LHCN-M2 (cell line): ENCODE measurements at places on chromosomes 7 and 10.
A peak's percentile ranks its signal among the peaks of the same experiment; 100 is the strongest.

DNA sequence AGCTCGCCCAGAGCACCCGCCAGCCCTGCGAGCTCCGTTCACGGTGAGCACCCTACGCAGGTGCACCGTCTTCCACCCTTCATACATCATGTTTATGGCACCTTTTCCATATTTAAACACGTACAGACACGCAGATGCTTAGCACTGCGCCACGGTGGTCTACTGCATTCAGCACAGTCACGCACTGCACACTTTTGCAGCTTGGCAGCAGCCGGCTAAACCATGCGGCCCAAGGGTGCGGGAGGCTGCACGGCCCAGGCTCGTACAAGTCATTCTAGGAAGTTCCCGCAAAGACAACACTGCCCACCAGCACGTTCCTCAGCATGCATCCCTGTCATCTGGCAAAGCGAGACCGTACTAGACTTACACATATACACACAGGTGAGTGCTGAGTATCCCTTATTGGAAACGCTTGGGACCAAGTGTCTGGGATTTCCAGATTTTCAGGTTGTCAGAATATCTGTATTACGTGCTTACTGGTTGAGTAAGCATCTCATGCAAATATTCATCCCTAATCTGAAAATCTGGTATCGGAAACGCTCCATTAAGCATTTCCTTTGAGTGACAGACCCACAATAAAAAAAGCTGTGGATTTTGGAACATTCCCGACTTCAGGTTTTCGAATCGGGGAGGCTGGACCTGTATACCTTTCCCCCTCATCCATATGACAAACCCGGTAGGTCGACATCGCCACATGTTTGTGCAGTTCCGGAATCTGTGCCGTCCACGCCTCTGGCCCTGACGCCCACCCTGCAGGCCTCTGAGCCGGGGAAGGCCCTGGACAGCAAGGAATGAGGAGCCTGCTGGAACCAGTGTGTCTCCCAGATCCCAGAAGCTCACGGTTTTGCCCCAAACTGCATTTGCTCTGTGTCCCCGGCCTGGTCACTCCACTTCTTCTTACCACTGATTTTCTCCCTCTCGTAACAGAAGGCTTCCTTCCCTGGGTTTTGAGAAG, 222.2 kb downstream of the ELFN1 start:
- no peak for DNase-seq

DNA sequence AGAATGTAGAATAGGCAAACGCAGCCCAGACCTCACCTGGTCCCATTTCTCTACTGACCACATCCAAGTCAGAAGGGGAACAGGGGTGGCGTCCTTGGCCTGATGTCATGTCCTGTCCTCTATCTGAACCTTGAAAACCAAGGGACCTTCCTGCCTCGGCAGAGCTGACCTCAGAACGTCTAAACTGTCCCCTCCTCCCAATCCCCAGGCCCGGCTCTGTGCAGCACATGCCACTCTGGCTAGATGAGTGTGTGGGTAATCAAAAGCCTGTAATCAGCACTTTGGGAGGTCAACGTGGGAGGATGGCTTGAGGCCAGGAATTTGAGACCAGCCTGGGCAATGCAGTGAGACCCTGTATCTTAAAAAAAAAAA, 46.5 kb upstream of the ZNF479 start:
- DNase-seq = no peak

- DNase-seq = peak; percentile 100
Measured at GRCh38 chr7:151754142-151754590, 122.7 kb downstream of the PRKAG2 start.

DNA sequence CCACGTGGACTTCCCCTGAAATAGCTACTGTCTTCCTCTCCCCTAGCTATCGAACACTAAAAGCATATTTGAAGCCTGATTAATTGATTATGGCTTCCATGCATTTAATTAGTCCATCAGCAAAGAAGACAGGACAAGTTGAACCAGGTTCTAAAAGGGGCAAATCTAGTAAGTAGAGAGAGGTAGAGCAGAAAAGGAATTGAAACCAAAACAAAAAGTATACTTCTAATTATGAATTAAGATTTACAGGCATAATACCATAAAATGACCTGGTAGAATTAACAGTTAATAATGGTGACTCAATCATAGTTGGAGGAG, 393 bp upstream of the DNAJC1 start:
- no peak for DNase-seq

GRCh38 chr7:36260481-36260880, 107.4 kb downstream of the EEPD1 start:
- no peak for DNase-seq

- DNase-seq = no peak
Measured at GRCh38 chr7:147199868-147200267, 1083.3 kb downstream of the CNTNAP2 start.

- DNase-seq = no peak
Measured at GRCh38 chr7:5754981-5755599, 26.4 kb downstream of the RNF216 start.

DNA sequence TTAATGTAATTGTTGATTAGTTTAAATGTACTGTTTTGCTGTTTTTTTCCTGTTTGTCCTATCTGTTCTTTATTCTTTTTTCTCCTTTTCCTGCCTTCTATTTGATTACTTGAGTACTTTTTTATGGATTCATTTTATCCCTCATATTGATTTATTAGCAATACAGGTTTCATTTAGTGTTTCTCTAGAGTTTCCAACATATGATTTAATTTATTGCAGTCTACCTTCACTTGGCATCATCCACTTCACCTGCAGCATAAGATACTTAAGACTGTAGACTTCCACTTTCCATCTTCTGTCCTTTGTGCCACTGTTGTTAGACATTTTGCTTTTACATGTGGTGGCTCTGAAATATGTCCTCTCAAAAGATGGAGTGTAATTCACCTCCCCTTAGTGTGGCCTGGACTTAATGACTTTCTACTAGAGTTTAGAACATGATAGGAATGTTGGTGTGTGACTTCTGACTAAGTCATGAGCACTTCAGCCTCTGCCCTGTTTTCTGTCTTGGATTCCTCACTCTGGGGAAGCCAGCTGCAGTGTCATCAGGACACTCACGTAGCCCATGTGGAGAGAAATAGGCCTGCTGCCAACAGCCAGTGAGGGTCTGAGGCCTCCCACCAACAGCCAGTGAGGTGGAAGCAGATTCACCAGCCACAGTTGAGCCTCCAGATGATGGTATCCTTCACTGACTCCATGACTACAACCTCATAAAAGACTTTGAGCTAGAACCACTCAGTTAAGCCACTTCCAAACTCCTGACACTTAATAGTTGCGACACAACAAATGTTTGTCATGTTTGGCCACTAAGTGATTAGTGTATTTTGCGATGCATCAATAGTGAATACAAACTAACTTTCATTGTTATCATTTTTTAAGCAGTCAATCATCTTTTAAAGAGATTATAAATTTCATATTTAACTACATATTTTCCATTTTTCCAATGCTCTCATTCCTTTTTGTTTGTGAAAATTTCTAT, 643.5 kb upstream of the DPP6 start:
- DNase-seq = no peak

- no peak for DNase-seq
Measured at GRCh38 chr10:30531751-30532530, 97.6 kb downstream of the LYZL2 start.

- no peak for DNase-seq
Measured at GRCh38 chr10:62599161-62599560, 205.4 kb upstream of the ADO start.

GRCh38 chr7:142808802-142809583, 38.2 kb downstream of the PRSS2 start:
- DNase-seq = no peak

DNA sequence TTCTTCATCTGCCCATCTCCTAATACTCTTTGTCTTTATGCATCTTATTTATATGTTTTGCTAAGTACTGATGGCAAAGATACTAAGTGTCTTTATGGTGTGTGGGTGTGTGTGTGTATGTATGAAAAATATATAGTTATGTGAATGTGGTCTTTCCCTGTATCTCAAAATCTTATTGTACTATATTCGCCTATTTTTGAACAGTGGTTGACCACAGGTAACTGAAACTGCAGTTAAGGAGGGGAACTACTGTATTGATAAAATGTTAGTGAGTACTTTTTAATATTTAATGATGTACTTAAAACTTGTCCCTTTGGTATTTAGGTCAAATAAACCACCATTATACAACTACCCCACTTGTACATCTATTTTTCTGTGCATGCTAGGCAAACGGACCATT, 85.9 kb downstream of the ADD3 start:
- DNase-seq = no peak

- DNase-seq = no peak
Measured at GRCh38 chr10:3951993-3952392, 167.0 kb upstream of the KLF6 start.

DNA sequence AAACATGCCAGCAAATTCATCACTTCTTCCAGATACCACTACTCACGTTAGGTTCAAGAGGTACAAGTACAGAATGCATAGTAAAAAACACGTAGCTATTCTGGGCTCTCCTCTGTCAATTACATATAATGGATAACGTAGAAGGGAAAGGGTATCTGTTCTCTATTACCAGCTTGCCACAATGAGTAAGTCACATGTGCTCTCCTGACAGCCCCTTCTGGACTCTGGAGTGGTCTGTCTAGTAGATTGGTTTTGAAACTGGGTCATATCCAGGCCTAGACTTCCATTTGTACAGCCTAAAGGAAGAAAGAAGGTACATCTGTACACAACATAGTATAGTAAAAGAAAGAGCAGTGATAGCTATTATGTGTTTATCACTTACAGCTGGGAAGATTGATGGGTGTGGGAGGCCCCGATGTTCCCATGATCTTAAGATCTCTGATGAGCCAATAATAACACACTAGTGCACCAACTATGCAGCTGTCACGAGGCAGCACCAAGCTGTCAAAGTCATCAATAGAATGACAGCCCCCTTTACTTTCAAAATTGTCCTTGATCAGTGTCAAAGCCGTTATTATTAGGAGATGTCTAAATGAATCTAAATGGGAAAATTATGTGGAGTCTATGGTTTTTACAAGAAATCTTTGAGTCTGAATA, 161.9 kb upstream of the AGK start:
- DNase-seq = no peak

- no peak for DNase-seq
Measured at GRCh38 chr10:115566867-115567266, 473.7 kb downstream of the ATRNL1 start.

DNA sequence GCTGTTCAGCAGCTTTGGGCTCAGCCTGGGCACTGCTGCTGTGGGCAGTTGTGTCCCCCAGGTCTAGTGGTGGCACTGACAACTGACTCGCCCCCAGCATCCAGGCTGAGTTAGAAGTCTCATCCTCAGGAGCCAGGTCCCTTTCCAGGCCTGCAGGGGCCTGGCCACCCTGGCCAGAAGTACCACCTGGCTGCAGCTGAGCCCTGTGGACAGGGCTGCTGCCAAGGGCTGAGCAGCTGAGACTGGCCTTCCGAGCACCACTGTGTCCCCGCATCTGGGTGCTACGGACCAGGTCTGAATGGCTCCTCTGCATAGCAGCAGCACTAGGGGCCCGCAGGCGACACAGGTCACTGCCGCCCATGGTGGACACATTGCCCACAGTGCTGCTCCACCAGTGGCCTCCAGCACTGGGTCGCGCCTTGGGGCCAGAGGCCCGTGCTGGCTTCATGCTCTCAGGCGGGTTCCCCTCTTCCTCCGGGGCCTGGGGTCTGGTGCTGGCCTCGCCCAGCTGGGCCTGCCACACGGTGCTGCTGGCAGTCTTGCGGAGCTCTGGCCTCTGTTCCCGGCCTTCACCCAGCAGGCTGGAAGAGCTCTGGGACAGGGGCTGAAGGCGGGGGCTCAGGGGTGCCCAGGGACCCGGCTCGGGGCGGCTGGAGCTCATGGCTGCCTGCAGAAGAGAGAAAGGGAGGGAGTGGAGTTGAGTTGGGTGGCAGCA, 6.2 kb downstream of the GPRIN2 start:
- no peak for DNase-seq

DNA sequence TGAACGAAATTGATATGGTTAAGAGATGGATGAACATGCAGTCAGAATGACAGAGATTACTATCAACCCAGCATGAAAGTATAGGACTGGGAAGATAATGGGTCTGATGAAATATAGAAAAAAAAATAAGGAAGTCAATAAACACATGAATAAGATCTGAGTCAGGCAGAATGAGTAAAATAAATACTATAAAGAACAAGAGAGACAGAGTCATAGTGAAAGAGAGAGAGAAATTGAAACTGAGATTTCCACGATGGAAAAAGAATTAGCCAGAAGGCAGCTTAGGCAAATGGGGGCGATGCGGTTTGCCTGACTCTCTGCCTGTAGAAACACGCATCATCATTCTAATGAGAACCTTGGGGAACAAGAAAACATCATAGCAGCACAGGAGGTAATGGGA, 26.6 kb downstream of the SEMA3D start:
- DNase-seq = no peak

DNA sequence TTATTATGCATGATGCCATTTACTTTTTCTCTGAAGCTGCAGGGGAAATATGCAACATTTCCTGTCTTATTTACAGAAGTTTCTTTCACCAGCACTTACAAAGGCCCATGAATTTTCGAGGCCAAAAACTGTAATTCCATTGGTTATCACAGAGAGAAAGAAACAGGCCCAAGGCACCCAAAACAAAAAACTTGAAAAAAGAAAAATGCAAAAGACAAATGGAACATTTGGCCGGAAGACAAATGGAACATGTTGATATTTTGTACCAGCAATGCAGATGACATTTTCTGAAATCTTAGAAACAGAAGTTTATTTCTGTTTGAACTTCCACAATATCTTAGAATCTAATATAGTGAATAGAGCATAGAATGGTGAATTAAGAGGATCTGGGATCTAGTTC, 56.3 kb upstream of the PNLIP start:
- no peak for DNase-seq
